NCI-H146 (cell line): ENCODE measurements at places on chromosomes 16 and 17.

- DNase-seq = no peak
These were observed 128.6 kb upstream of the CCL2 start for GRCh38 chr17:34126496-34126895.

DNA sequence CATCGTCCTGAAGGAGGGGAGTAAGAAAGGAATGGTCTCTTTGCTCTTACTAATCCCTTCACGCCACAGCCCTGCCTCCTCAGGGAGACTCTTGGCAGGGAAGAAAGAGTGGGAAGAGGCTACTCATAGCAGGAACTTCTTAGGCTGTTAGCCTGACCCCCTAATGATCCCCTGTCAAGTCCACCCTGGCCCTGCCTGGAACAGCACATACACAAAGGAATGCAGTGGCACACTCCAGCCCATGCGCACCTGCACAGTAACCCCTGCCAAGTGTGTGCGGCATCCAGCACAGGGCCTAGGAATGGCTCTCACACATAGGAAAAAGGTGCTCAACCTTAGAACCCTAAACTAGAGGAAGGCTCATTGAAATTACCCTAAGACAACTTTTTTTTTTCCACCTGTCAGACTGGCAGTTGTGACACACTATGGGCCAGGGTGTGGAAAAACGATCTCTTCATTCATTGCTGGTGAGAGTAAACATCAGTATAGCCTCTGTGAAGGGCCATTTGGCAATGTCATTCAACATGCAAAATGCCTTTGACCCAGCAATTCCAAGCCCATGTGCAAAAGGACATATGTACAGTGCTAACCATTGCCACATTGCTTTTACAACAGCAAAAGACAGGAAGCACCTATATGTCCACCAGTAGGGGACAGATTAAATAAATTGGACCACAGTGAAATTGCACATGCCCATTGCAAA lies 50.1 kb downstream of the PIMREG start:
- no peak for DNase-seq

- no peak for DNase-seq
These were observed 115.1 kb downstream of the PARN start for GRCh38 chr16:14514967-14515366.

- DNase-seq = no peak
These were observed 7.8 kb downstream of the CBX1 start for GRCh38 chr17:48093341-48094045.

DNA sequence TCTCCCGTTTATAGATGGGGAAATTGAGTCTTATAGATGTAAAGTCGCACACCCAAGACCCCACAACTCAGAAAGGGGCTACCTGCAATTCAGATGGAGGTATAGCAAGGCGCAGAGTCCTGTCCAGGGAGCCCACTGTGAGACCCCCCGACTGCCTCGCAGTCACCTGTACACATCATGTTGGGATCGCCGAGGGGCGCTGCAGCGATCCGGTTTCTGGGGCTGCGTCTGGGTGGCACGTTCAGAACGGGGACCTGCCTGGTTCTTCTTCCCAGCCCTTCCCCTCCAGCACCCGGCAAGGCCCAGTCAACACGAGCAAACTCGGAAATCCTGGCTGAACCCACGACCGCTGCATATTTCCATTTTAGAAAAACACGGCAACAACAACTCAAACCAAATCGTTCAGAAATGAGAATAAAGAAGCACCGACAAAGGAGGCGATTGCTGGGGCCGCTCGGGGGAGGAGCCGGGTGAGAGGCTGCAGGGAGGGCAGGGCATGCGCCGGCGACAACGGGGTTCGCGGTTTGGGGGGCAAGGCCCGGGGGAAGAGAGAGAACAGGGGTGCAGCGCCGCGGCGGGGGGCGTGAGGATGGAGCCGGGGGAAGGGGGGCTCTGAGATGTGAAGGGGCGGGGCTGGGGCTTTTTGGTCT lies 643 bp downstream of the HSDL1 start:
- DNase-seq = no peak

GRCh38 chr17:49337884-49338283 lies 24.2 kb downstream of the ZNF652 start:
- DNase-seq = no peak

- no peak for DNase-seq
These were observed 85.1 kb upstream of the TBX2 start for GRCh38 chr17:61314368-61315078.

DNA sequence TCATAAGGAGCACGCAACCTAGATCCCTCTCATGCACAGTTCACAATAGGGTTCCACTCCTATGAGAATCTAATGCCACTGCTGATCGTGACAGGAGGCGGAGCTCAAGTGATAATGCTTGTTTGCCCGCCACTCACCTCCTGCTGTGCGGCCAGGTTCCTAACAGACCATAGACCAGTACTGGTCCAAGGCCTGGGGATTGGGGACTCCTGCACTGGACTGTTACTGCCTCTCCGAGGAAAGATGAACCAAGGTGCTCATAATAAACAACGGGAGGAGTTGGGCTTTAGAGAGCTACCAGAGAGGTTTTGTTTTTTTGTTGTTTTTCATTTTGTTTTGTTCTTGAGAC lies 58.2 kb downstream of the TK2 start:
- DNase-seq = no peak

GRCh38 chr16:67438098-67438791 lies 7.3 kb downstream of the HSD11B2 start:
- DNase-seq = no peak

DNA sequence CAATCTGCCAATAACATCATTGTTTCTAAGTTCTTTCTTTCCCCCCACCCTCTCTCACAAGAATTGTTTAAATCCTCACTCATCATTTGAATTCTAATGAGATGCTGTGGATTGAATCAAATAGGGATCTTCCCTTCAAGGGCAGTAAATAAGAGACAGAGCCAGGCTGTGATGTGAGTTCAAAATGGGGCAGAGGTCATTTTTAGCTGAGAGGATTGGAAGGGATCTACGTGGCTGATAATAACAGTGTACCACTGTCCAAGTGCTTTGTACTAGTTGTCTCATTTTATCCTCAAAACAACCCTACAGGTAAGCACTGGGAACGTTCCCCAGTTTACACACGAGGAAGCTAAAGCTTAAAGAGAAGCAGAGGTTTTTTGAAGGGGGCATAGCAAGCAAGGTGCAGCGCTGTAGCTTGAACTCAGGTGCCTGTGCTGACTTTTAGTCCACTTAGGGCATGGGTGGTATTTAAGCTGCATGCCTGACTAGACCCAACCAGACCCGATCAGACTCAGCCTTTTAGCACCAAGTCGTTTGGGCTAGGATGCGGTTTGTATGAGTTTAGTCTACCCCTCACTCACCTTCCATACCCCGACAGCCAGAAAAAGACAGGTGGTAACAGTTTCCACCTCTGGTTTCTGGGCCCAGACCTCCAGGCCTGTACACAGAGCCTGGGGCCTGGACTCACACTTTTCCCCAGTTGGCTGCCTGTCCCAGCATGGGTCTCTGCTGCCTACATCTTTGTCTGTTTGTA lies 39.2 kb upstream of the CCR7 start:
- DNase-seq = no peak

GRCh38 chr17:29567554-29568330 lies 759 bp upstream of the TP53I13 start:
- DNase-seq = peak; percentile 65

DNA sequence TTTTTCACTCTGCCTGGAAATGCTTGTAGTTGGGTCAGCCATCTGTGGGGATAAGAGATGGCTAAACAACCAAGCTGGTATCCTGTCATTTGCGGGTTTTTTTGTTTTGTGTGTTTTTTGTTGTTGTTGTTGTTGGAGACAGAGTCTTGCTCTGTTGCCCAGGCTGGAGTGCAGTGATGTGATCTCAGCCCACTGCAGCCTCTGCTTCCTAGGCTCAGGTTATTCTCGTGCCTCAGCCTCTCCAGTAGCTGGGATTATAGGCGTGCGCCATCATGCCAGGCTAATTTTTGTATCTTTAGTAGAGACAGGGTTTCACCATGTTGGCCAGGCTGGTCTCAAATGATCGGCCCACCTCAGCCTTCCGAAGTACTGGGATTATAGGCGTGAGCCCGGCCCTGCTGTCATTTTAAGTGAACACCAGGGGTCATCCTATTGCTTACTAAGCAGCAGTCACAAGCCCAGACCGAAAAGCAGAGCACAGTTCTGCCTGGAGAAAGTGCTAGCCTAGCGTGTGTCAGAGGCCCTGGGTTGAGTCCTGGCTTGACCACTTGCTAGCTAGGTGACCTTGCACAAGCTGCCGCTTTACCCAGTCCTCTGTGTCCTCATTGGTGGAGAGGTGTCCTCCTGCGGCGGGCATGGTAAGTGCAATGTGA lies 4.6 kb downstream of the SMCR8 start:
- peak; percentile 6 for DNase-seq

- DNase-seq = no peak
These were observed 97.9 kb downstream of the C17orf67 start for GRCh38 chr17:56735842-56736241.

GRCh38 chr16:89420204-89420603 lies 70.2 kb downstream of the ANKRD11 start:
- DNase-seq = no peak

DNA sequence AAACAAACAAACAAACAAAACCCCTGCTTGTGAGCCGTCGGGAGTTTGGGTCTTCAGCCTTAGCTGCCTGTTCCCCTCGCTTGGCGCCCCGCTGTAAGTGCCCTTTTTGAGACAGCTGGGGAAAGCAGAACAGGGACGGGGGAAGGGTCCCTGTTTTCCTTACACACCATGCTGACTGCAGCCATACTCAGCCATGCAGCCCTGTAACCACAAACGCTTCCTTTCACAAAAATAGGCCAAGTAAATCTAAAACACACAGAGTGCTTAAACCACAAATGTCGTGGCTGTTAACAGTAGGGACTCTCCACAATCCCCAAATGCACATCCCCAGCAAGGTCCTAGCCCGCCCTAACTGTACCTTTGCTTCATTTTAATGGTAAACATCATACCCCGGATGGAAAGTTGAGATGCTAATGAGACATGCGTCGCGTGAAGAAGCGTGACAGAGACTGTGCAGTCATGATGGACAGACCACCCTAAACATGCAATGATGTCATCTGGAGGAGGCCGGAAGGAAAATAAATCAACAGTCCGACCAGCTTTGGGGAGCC lies 129.9 kb downstream of the MGAT5B start:
- no peak for DNase-seq

GRCh38 chr16:55045329-55045728 lies 114.7 kb downstream of the IRX5 start:
- DNase-seq = no peak

DNA sequence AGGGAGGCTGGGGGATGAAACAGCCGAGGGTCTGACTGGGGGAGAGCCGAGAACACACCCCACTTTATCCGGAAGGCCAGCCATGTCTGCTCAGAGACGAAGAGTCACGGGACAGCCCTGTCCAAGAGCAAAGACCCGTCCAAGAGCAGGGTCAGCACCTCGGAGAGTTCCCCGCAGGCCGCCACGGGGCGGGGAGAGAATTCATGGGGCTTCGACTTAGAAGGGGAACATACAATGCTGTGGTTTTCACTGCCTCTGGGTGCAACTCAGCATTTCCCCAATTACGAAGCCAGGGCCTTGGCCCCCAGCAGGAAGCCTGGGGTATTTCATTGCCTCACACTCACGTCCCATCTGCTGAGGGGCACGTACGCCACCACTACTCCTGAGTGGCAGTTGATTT lies 59.3 kb downstream of the JPH3 start:
- no peak for DNase-seq

DNA sequence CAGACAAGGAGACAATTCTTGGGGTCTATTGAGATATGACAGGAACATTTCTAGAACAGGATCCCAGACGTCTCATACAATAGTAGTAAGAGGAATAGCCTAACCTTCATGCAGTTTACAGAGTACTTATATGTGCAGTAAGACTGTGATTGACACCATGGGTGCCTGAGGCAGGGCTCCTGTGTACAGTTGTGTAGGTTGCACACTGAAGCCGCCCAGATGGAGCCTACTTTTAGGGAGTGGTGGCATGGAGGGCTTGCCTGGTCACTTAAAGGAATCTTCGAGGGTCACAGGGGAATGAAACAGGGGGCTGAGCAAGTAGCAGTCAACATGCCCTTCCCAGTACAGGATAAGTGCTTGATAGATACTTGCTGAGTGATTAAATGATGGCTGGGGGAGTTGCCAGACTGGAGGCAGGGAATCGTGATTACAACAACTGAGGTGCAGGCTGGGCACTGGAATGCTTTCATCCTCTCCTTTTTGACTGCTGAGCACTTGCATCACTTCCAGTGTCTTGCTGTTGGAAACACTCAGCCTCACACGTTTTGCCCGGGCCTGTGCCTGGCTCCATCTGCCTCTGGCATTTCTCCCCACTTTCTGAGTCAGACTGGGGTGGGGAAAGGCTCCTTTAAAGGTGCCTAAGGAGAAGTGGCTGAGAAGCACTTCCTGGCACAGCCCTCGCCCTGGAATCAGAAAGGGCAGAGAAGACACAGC lies 71.0 kb downstream of the COPRS start:
- no peak for DNase-seq

- DNase-seq = no peak
These were observed 8.7 kb downstream of the HEXIM2 start for GRCh38 chr17:45170280-45170930.

DNA sequence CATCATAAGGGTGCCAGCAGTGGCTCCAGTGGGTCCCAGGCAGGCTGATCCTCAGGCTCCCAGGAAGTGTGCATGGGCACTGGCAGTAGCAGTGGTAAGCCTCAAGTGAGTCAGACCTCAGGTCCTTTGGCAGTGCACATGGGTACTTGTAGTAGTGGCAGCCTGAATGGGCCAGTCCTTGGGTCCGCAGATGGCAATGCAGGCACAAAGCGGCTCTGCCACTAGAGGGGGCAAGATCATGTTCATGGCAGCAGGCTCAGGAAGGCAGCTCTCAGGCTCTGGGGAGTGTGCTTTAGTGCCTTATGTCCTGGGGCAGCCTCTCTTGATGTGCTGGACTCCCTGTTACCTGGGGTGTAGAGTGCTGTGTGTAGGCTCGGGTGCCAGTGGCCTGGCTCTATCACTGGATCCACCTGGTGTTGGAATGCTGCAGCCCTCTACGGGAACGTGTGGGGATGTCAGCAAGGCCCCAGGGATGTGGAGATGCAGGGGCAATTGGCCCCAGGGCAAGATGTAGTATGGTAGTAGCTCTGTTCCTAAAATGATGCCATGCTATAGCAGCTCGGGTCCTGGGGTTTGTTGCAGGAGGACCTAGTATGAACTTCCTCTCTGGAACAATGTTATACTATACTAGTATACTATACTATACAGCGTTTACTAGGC lies 11.0 kb downstream of the ACSM3 start:
- peak; percentile 53 for DNase-seq

GRCh38 chr16:57736419-57737351 lies 1.1 kb downstream of the KATNB1 start:
- DNase-seq = peak; percentile 41

GRCh38 chr16:86108062-86108461 lies 209.1 kb downstream of the IRF8 start:
- no peak for DNase-seq

DNA sequence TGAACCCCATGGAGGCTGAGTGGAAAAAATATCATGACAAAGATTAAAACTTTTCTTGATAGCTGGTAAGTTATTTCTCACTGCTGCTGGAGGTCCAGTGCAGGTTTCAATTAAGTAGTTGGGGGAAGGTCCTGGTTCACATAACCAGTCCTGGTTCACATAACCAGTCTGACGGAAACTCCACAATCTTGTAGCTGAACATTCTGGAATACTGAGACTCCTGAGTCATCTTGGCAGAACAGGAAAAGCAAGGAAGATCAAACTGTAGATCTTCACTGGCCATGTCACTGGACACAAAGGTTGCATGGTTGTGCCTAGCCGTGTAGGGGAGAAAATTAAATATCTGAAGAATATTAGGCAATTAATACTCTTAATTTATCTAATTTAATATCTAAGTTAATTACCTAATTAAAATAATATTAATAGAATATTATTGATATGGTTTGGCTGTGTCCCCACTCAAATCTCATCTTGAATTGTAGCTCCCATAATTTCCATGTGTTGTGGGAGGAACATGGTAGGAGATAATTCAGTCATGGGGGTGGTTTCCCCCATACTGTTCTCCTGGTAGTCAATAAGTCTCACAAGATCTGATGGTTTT lies 48.6 kb upstream of the CNTNAP4 start:
- no peak for DNase-seq
